ENCODE measurements at places on chromosomes 1 and 21.

DNA sequence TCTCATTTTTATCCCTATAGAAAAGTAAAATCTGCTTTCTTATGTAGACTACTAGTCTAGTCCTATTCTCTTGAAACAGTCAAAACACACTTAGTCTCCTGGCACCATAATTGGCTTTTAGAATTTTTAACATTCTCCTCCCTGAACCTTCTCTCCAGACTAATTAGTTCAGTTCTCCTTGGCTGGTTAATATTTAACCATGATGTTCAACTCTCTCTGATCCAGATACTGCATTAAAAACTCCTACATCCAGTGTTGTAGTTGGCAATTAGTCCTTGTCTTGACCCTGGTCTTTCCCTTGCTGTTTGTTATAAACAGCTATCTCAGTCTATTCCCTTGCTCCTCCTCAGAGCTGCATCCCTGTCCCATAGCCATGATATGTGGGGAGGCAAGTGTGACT, 422.9 kb upstream of the BEND5 start:
- DNase-seq, result no peak

- no peak for DNase-seq
Measured at GRCh38 chr1:226624526-226624925, 76.0 kb downstream of the STUM start.

DNA sequence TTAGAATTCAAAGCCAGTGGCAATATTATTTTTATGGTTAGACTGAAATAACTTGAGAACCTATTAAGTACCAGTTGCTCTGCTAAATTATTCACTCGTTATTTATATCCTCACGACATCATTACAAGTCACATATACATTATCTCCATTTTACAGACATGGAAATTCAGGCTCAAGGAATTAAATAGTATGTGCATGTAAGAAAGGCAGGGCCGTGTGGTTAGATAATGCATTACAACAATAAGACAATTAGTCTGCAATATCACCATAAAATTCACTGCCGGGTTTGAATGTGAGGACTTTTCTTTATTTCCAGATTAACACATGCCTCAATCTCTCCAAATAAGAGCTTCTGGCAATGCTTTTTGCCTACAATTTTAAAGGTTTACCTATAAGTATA, 523.4 kb downstream of the PTBP2 start:
- DNase-seq, result no peak

- DNase-seq, result no peak
Measured at GRCh38 chr1:86865973-86866637, 47.8 kb downstream of the SELENOF start.

- DNase-seq, result no peak
Measured at GRCh38 chr1:22327411-22327810, 124.2 kb upstream of the ZBTB40 start.

GRCh38 chr1:161737625-161738024, 12.0 kb upstream of the DUSP12 start:
- DNase-seq, result no peak

GRCh38 chr1:96364576-96364975, 357.0 kb upstream of the PTBP2 start:
- DNase-seq, result no peak

DNA sequence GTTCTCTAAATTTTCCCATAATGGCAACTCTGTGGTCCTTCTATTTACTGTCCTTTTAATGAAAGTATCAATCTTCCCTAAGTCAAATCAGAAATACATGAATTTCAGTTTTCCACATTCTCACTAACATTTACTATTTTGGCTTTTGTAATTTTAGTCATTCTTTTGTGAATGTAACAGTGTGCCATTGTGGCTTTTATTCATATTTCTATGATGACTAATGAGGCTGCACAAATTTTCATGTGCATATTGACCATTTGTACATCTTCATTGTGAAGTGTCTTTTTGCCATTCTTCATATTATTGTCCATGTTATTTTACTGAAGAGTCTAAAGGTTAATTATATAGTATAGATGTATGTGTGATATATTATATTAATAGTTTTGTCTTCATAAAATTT, 431.0 kb upstream of the BRINP3 start:
- DNase-seq, result no peak

GRCh38 chr1:39662861-39663260, 9.0 kb downstream of the NT5C1A start:
- DNase-seq, result no peak

DNA sequence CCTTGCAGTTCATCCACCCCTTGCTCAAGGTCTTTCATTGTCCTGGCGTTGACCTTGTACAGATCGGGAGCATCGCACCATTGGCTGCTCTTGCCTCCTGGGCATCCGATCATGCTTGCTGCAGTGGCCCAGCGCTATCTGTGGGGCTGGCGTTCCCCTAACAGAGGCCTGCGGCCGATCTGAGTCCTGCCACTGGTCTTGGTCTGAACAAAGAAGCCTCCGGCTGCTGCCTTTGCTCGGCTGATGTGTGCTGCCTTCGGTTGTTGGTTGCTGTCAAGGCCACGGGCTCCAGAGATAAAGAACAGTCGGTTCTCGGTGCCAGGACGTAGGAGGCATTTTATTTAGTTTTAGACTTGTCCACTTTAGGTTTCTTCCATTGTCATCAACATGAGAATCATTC, 39.0 kb downstream of the PCNT start:
- no peak for DNase-seq

- no peak for DNase-seq
Measured at GRCh38 chr1:36390411-36390810, 4.7 kb upstream of the STK40 start.

DNA sequence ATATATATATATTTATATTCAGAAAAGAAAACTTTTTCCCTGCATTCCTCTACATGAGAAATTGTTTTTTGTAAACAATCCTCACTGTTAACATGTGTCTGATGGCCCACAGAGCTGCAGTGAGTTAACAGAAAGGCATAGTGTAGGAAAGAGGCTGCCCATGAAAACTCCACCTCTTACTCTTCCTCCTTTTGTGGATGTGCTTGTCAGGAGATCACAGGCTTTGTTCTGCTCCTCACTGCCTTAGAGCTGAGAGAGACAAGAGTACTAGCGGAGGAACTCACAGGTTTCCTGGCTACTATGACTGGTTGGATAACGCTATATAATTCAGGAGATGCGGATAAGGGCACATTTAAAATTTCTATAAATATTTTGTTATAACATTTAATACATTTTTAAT, 200.6 kb downstream of the BRINP3 start:
- no peak for DNase-seq

DNA sequence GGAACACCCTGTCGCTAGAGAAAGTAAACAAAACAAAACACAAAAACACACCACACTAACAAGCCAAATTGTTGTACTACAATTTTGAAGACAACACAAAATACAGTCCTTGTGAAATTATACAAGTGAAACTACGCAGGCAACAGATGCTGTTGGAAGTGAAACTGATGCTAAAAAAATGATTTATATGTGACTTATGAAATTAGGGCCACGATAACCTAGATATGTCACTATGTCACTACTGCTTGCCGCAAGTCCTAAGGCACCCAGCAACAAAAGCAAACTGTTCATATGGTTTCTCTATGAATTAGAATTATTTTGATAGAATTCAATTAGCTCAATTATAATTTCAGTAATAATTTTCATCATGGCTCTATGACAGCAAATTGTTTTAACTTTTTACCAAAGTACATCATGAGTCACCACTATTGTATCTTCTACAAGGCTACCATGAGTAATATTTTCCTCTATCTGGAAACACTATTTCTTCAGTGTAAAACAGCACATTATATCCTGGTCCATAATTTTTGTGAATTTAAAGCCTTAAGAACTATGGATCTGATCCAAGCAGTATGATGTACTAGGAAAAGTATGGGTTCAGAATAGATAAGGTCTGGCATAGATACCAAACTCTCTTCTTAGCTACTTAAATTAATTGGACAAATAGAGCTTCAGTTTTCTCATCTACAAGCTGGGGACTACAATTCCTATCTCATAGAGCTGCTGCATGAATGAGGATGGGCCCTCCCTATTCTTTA, 216.3 kb downstream of the COL11A1 start:
- no peak for DNase-seq

- no peak for DNase-seq
Measured at GRCh38 chr1:23574265-23574754, 15.0 kb upstream of the ID3 start.

- no peak for DNase-seq
Measured at GRCh38 chr1:229190057-229190575, 80.8 kb upstream of the RAB4A start.

- no peak for DNase-seq
Measured at GRCh38 chr21:23695443-23695842, 1911.8 kb downstream of the MRPL39 start.

- DNase-seq, result no peak
Measured at GRCh38 chr1:62608905-62609304, 11.6 kb downstream of the ANGPTL3 start.

All from activated T-helper 1 cell treated with Interleukin-2 at 50 U/mL for 16 hours (primary cell).